ENCODE measurements at places on chromosomes 6 and 20.

GRCh38 chr20:39298121-39298520, 336.0 kb downstream of the DHX35 start:
- DNase-seq, result no peak

- DNase-seq, result no peak
These were observed 80.7 kb downstream of the ANKRD60 start for GRCh38 chr20:58147628-58148370.

- no peak for DNase-seq
These were observed 81.8 kb downstream of the NFATC2 start for GRCh38 chr20:51460569-51461265.

DNA sequence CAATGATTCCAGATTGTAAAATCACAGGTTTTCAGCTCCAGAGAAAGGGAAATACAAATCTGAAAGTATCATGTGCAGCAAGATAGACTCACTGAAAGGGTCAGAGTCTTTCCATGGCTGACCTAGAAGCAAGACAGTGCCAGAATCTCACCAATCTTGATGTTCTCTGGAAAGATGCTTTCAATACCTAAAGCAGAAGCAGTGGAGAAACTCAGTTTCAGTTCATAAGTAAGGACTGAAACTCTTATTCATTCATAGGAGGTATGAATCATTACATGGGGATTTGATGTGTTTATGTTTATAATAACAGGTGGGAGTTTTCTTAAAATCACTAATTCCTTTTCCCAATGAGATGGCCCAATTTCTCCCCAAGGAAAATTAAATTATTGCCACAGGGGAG, 42.5 kb downstream of the SLC2A12 start:
- DNase-seq, result no peak

GRCh38 chr6:33407132-33407718, 3.6 kb upstream of the PHF1 start:
- no peak for DNase-seq

GRCh38 chr20:45176526-45177267, 2.0 kb downstream of the PI3 start:
- no peak for DNase-seq

DNA sequence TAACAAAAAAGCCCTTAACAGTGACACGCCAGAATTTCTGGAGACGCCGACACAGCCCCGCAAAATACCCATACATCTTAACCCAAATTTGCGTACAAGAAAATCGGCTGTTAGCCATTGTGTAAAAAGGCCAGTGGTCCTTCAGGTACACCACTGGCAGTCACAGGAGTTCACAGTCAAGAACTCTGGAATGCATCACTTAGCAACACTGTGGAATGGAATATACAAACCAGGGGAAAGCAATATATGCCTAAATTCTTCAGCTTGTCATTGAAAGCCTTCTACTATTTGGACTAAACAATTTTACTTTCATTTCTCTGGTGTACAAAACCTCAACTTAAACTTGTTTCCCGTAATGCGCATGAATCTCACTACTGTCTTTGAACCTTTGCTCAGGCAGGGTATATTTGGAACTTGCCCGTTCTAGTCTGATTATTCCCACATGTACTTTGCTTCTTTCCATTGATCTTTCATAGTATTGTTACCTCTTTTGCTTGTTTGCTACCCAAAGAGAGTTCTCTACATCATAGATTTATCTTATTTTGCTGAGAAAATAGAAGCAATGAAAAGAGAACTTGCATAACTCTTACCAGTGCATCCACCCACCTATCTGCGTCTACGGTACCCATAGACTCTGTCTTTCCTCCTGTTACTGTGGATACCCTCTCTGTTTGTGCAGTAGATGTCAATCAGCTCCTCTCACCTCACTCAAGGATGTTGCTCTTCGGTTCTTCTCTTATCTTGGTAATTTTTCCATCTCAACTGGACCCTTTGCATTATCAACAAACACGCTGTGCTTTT, at the start of gene ARMH2:
Gene ARMH2, minus strand, starts transcription at position 178 of the 801 bp plus-strand sequence. Its CDS starts 60 bp downstream, at position 118.
- no peak for DNase-seq

DNA sequence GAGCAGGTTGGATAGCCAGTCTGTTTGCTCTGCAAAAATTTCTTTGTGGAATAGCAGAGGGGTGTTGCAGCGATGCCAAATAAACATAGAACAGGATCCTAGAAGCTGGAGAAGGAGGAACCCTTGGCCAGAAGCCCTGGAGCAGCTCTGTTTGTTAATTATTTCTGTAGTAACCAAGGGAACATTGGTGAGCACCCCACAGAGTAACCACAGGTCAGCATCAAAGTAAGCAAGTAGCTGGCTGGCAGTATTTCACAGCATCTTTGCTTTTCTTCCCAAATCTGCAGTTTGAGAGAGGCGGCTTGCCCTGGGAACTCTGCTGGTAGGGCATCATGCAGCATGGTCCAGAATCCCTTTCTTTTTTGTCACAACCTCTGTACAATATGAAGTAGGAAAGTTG, 12.7 kb upstream of the APMAP start:
- no peak for DNase-seq

DNA sequence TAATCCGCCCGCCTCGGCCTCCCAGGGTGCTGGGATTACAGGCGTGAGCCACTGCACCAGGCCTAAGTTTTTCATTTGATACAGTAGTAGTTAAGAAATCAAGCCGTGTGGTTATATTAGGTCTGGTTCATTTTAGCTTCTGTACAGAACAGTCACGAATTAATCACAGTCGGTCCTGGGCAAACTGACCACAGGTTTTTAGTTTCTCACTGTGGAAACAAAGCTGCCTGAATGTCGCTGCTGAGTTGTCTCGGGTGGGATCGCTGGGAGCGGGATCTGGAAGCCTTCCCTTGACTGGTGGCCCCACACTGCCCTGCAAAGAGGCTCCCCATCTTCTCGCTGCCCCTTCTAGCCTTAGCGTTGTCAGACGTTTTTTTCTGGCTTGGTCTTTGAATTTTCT, 18.6 kb downstream of the UCKL1 start:
- DNase-seq, result no peak

GRCh38 chr6:75791881-75792280, 42.8 kb downstream of the MYO6 start:
- DNase-seq, result no peak

- no peak for DNase-seq
These were observed 26.7 kb downstream of the IYD start for GRCh38 chr6:150395388-150396009.

- no peak for DNase-seq
These were observed 154.0 kb upstream of the FLRT3 start for GRCh38 chr20:14491436-14491835.

- no peak for DNase-seq
These were observed 65.7 kb downstream of the SCP2D1 start for GRCh38 chr20:18879262-18879661.

DNA sequence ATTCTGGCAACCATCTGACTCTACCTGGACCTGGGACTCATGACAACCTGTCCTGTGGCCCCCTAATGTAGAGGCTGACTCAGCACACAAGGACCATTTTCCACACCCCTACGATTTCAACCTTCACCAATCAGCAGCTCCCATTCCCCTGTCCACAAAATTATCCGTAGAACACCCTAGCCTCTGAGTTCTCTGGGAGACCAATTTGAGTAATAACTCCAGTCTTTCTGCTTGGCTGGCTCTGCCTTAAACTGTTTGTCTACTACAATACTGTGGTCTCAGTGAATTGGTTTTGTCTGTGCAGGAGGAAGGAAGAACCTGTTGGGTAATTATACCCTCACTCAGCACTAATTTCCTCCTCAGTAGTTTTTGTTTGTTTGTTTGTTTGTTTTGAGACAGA, 99.3 kb upstream of the MRPS10 start:
- DNase-seq, result no peak

GRCh38 chr20:17710379-17711266, 10.9 kb downstream of the BANF2 start:
- DNase-seq, result no peak

DNA sequence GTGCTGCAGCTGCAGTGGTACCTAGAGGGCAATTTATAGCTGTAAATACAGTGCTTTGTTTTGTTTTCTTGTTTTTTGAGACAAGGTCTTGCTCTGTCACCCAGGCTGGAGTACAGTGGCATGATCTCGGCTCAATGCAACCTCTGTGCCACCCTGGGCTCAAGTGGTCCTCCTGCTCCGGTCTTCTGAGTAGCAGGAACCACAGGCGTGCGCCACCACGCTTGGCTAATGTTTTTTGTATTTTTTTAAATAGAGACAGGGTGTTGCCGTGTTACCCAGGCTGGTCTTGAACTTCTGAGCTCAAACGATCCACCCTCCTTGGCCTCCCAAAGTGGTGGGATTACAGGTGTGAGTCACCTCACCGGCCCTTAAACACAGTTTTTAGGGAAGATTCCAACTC, 26.8 kb downstream of the CHRNA4 start:
- no peak for DNase-seq

DNA sequence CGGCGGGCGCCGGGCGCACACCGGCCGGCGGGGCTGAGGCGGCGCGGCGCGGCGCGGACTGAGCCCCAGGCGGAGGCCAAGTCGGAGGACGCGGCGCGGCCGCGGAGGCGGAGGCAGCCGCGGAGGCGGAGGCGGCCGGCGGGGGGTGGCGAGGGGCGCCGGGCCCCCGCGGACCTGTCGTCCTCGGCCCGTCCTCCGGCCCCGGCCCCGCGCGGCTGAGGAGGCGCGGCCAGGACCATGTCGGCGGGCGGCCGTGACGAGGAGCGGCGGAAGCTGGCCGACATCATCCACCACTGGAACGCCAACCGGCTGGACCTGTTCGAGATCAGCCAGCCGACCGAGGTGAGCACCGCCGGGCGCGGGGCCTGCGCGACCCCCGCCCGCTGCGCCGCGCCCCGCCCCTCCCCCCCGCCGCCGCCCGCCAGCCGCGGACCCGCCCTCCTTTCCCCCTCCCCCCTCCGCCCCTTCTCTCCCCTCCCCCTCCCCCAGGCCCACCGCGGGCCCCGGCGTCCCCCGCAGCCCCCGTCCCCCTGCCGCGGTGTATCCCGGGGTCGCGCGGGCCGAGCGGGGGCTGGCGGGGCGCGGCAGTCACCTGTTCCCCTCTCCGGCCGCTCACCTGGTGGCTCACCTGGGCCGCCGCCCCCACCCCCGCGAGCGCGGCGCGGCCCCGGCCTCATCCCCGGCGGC, at the start of gene AFDN:
Gene AFDN, plus strand, starts transcription at position 16 of the 687 bp plus-strand sequence. Its CDS starts 222 bp downstream, at position 238.
- DNase-seq, result no peak

GRCh38 chr6:167998215-167998614, 744 bp downstream of the KIF25 start:
- DNase-seq, result peak; percentile 45

GRCh38 chr6:170483413-170483812, 69.7 kb downstream of the PSMB1 start:
- DNase-seq, result no peak

DNA sequence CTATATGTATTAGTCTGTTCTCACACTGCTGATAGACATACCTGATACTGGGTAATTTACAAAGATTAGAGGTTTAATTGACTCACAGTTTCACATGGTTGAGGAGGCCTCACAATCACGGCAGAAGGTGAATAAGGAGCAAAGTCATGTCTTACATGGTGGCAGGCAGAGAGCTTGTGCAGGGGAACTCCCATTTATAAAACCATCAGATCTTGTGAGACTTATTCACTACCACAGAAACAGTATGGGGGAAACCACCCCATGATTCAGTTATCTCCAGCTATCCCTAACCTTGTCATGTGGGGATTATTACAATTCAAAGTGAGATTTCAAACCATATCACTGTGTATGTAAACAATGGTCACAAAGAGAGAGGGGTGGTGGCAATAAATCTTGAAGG, 6.6 kb downstream of the CST8 start:
- DNase-seq, result no peak
